ENCODE measurements at places on chromosomes 1 and 21. TPM values are rescaled to one million over a fixed set of nuclear protein-coding genes. Genes with fewer than 3 reads are reported as not detected.

DNA sequence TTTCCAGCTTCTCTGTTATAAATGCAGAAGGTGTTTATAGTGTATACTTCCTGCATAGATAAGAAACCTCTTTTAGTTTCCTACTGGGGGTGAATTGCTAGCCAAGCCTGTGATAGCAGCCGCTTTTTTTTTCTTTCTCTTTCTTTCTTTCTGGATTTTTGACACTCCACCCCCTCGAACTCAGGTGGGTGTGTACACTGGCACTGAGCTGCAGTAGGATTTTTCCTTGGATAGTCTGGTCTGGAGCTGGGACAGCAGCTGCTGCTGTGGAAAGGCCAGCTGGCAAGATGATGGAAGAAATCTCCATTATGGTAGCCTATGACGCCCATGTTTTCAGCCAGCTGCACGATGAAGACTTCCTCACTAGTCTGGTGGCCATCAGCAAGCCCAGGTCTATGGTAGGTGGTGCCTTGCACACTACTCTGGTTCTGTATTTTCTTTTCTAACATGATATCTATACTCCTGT is 122.5 kb upstream of the CACYBP start:
- no peak for DNase-seq

C1orf56 gene
- 17.7 TPM for total RNA-seq

SYNC gene
- total RNA-seq: 18.2 TPM

GRCh38 chr21:14977814-14978213 is 87.0 kb downstream of the NRIP1 start:
- no peak for DNase-seq

GSTM5 gene
- 4.2 TPM for total RNA-seq

HES2 gene
- 13.4 TPM for total RNA-seq

DNA sequence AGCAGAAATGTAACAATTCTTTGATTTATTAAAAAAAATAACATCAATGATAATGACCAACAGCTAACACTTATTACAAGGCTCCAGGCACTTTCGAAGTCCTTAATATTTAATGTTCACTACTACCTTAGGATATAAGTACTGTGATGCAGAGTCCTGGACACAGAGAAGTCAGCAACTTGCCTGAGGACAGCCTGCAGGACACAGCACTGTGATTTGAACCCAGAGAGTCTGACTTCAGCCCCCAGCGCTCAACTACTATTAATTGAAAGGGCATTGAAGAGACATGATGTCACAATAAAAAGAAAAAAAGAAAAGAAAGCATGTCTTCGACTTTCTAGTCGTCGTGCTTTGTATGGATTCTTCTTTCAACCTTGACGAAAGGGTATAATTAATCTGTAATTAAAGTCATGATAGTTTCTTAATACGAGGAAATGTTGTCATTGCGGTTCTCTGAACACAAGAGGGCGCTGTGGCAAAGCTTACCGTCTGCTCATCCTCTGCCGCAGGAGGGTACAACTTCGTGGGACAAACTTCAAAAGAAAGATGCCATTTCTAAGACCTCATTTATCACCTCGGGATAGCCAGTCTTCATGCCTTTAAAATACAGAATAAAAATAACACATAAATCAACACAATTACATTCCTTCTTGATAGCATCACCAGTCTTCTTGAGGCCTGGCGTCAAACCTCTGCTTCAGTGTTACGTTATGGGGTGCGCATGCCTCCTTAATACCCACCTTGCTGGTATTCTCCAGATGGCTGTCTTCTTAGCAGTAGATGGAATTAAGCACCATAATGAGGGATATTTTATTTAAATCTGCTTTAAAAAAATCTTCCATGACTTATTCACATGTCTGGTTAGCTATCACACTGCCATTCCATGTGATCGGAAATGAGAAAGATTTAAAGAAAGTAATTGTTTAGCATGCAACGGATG is 240.1 kb downstream of the DISC1 start:
- peak; percentile 48 for DNase-seq

- DNase-seq: no peak
These were observed 48.0 kb downstream of the MAN1C1 start for GRCh38 chr1:25664357-25665199.

- peak; percentile 90 for DNase-seq
These were observed 83.6 kb downstream of the SIK1 start for GRCh38 chr21:43343095-43343991.

DHRS3 gene
- 171 TPM for total RNA-seq

IL12RB2 gene
- 1.6 TPM for total RNA-seq

GRCh38 chr21:14699433-14700407 is 153.6 kb upstream of the SAMSN1 start:
- DNase-seq: peak; percentile 43

C1orf50 gene
- 3.3 TPM for total RNA-seq

PLEKHO1 gene
- 75.0 TPM for total RNA-seq

NUDT4B gene
- total RNA-seq: 40.4 TPM

IFNLR1 gene
- 6.6 TPM for total RNA-seq

DNA sequence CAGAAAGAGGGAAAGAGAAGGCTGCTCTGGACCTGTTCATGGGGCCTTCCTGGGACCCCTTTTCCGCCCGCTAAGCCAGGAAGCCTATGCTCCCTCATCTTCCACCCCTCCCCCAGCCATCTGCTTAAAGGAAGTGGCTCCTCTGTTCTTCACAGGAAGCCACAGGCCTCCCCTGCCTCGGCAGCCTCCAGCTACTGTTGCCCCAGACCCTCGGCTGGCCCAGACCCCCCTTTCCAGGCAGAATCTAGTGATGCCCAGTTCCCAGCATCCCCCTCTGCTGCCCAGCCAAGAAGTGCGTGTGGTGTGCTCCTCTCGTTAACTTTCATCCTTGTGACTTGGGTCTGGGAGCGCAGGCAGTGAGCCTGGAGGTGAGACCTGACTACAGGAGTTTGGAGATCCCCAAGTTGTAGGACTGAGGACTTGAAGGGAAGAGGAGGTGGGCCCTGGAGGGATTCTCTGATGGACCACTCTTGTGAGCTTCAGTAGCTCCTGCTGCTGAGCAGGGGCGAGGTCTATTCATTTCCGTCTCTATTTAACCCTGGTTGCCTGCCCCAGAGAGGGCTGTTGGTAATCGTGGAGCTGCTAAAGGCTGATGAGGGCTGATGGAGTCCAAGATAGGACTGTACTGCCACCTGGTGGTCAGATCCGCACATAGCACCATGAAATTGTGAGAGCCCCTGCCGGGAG is 9.1 kb downstream of the IFI6 start:
- DNase-seq: peak; percentile 73

DNA sequence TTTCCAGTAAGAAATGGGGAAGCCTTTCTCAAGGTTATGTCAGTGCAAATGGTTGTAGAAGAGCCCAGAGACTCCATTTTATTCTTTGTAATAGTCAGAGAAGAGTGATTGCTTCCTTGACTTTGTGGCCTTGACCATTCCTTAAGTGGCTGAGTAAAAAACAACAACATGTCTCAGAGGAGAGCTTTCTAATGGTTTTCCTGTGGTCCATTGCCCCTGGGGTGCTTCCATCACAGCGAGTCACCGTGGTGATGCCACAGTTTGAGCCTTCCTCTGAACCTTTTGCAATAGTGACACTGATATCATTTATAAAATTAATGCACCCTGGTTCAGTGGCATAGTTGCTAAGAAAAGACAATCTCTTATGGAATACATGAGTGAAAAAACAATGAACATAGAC is 38.6 kb downstream of the PAPPA2 start:
- DNase-seq: no peak

- no peak for DNase-seq
These were observed 108.8 kb downstream of the PLXNA2 start for GRCh38 chr1:208135354-208135753.

DNA sequence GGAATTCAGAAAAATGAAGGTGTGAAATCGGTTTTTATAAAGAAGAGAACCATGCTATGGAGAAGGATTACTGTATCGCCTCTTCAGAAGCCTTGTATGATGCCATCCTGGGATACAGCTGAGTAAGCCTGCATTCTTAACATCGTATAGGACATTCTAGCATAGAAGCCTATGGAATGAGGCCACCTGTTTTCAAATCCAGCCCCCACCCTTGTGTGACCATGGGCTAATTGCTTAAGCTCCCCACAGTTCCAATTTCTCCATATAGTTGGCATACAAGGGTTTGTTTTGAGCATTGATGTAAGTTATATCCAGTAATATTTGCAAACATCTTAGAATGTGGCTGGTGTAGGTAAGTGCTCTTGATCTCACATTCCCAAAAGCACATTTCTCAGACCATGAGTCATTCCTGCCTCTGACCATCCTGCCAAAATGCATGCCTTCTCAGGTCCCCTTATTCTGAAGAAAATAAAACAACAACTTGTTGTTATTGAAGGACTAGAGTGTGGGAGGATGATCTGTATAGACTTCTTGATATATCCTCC is 1.5 kb downstream of the OR14A2 start:
- no peak for DNase-seq

- no peak for DNase-seq
These were observed 6.1 kb downstream of the STRIP1 start for GRCh38 chr1:110040548-110040947.

- DNase-seq: no peak
These were observed 184.7 kb upstream of the CACYBP start for GRCh38 chr1:174815036-174815435.

DNA sequence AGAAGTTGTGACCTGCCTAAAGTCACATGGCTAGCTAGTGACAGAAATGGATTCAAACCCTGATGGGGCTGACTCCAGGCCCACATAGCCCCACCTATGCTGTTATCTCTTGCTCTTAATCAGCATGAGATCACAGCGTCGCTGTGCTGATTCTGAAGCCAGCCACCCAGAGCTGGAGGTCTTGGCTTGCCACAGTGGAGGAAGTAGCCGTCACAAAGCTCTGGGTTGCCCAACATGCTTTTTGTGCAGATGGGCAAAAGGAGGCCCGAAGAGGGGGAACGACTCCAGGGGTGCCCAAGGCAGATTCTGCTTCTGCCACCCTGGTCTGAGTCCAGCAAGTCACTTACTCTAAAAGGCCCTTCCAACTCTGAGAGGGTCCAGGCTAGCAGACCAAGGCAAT is 14.7 kb upstream of the MFSD2A start:
- no peak for DNase-seq

NSL1 gene
- total RNA-seq: 42.6 TPM

DNA sequence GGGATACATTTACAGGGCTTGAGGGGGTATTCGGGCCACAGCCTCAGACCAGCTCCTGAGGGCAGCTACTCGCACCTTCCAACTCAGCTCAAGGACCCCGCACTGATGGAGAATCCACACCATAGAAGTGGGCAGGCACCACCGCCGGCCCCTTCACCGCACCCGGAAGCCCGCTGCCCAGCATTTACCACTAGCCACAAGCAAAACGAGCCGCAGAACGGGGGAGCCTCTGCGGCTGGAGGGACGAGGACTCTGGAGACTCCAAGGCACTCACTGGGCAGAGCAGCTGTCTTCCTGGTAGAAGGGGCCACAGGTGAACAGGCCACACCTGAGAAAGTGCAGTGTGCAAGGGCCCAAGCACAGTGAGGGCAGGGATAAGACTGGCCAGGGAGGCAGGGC is 5.4 kb downstream of the UBE2J2 start:
- no peak for DNase-seq

DFFB gene
- total RNA-seq: 20.5 TPM

DNA sequence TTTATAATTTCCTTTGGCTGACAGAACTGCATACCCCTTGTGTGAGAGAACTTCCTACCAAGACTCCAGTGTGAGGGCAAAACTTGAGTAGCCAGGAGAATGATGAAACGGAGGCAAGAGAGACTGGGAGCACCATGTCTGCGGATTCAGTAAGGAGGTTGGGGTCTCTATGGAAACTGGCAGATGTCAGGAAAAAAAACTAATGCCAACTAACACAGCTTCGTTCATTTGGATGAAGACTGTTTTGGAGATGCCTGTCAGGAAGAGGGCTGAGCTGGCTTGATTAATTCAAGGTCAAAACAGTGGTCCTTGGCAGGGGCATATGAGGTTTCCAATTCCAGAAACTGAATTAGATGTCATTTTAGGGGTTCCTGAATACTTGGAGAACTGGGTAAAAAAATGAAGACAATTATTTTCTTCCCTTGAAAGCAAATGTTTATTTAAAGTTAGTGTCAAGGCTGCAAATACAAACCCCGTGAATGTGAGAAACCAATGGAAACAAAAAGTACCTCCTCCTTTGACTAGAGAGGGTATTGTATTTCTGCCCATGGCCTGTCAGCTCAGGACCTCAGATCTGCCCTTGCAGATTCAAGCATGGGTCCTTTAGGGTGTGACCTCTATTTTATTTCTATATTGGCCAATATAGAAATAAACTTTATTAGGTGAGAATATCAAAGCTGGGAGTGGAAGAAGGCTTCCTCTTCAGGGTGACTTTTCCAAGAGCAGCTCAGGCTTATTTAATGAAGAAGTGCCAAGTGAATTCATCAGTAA is 110.5 kb downstream of the MAST2 start:
- no peak for DNase-seq

DNA sequence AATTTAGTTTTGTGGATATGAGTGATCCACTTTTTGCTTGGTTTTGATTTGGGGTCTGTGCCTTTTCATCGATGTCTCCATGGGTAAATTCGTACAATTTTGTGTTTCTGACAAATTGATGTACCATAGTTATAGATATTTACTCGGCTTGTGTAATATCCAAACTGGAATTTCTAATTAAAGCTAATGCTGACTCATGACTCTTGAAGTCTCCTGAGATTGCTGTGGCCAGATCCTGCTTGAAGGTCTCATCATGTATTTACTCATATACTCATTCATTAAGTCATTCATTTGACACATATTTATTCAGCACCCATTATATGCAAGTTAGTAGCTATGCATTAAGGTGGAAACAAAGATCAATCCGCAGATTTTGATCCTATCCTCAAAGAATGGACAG is 423.2 kb downstream of the RWDD3 start:
- no peak for DNase-seq

DNA sequence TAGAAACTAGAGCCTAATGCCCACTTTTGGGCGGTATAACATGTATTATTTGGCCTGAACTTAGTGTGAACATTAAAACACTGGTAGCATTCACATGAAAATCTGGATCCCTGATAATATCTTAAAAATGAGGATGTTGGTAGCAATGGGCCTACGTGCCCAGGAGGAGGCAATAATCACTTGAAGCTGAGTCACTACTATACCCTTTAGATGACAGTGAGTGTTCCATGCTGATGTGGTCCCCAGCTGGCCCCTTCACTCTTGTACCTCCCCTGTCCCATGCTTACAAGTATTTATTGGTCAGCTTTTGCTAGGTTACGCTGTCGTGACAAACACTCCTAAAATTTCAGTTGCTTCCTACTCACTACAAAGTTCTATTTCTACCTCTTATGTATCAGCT is 23.0 kb upstream of the POU2F1 start:
- no peak for DNase-seq

DNA sequence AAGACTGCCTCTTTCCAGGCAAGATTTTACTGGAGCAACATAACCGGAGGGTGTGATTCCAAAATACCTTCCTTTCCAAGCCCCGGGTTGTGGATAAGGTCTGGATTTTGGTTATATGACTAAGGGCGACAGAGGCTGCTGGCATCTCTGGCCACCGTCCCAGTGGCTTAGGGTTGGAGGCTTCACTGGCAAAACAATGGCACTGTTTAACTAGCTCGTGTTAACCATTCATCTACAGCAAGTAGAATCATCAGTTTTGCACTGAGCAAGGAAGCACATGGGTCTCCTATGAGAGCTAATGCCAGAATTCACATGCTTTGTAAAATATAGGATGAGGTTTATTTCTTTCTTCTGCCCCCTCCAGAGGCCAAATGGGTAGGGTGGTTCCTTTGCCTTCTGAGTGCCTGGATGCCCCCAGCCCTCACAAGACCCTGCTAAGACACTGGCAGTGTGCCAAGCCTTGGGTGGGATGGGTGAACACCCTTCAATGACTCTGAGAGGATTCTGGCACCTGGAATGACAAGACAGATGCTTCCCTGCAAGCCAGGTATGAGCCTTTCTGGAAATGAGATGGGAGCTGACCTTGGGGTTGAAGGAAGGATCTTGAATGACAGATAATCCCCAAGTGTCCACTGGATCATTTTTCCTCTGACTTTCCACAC is 36.8 kb downstream of the DHCR24 start:
- DNase-seq: no peak

PI4KB gene
- 60.7 TPM for total RNA-seq
